NCI-H226 (cell line): ENCODE measurements at places on chromosomes 2 and 18.
A peak's percentile ranks its signal among the peaks of the same experiment; 100 is the strongest.

DNA sequence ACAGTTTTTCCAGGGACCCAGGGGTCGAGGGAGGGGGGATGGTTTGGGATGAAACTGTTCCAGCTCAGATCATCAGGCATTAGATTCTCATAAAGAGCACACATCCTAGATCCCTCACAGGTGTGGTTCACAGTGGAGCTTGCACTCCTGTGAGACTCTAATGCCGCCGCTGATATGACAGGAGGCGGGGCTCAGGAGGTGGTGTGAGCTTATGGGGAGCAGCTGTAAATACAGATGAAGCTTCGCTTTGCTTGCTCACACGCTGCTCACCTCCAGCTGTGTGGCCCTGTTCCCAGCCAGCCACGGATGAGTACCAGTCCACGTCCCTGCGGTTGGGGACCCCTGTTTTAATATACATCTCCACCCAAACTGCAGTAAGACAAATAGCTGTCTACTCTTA lies 204.2 kb downstream of the AGAP1 start:
- DNase-seq = no peak

GRCh38 chr2:45207101-45207500 lies 197.8 kb upstream of the SIX2 start:
- DNase-seq = no peak

DNA sequence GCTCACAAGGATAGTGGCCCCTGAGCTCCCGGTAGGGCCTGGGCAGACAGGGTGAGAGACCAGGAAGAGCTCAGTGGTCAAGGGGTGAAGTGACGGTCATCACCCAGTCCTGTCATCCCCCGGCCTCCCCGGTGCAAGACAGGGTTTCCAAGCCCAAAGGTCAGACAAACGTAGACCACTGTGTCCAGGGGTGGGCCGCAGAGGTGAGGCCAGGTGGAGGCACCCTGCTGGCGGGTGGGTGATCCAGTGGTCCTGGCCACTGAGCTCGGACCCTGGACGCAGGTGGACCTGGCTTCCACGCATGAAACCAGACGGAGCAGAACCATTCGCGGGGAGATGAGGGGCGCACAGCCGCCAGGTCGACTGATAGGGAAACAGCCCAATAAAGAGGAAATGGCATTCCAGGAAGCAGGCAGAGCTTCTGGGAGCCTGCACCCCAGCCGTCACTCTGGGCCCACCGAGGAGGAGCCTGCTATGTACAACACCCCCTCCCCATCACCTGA lies 14.4 kb upstream of the SNED1 start:
- no peak for DNase-seq

DNA sequence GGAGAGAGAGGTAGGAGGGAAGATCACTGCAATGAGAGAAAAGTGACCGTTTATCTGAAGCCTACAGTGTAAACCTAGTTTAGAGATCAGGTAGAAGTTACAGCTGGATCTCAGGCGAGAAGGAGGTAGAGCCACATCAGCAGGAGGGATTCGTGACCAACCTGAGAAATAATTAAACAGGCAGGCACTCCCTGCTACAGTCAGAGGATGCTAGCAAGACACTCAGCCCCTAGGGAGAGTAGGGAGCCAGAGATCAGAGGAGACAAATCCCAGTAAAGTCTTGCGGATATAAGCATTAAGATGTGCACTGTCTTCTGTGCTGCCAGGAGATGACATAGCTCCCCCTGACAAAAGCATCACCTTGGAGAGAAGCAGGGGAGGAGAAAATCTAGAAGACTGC lies 629.1 kb upstream of the SLC39A10 start:
- no peak for DNase-seq

GRCh38 chr2:102119255-102119654 lies 23.3 kb upstream of the IL1R1 start:
- DNase-seq = no peak

DNA sequence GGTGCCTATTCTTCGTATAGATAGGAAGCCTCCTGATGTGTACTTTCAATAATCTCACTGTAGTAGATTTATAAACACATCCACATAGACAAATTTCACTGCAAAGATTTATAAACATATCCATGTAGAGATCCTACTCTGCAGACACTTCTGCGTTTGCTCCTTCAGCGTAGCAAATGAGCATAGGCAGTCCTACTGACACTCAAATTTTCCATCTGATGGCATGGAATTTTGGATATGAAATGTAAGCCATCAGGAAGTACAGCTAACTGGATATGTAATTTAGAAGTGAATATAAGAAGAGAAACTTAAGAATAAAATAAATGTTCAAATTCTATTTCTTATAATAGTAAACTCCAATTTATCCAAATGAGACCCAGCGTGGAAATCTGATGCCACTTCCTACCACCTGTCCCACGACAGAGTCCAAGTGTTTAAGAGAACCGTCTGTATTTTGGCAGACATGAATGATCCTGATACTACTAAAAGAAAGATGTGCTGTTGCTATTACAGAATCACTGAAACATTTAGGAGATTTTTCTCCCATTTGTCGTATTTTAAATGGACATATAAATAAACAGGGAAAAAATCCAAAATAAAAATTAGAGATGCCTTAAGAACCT lies 86.0 kb downstream of the DTNA start:
- no peak for DNase-seq

- peak; percentile 16 for DNase-seq
Observed at GRCh38 chr2:112482309-112483041, 519 bp downstream of the TTL start.

- DNase-seq = no peak
Observed at GRCh38 chr2:66582104-66582986, 147.4 kb downstream of the MEIS1 start.

- no peak for DNase-seq
Observed at GRCh38 chr2:38448692-38449410, 71.8 kb upstream of the ATL2 start.

DNA sequence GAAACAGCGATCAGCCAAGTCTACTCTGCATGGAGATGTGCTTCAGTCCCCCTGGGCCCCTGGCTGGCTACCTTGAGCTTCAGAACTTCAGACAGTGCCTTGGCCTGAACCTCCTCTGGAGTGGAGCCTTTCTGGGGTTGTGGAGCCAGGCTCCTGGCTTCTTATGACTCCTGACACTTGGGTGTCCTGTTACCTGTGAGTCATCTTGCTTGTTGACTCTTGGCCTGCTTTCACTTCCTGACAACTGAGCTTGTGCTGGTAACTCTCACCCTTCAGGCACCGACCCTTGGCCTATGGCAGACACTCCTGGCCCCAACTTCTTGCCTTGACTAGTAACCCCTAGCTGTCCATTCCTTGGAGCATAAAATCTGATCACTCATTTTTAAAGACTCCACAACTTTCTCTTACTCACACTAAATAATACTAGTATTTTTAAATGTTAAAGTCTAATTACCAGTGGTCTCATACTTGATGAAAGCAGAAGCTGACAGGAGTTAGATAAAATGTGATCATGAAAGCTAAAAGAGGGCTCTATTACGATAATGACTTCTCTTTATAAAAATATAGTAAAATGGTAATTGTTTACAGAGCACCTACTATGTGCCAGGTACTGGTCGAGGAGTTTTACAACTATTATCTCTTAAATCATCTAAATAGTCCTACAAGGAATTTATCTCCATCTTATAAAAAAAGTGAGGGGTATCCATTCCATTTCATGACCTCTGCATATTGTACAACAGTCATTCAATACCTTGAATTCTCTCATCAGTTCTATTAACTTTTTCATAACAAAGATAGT lies 46.3 kb upstream of the VIT start:
- DNase-seq = peak; percentile 65

DNA sequence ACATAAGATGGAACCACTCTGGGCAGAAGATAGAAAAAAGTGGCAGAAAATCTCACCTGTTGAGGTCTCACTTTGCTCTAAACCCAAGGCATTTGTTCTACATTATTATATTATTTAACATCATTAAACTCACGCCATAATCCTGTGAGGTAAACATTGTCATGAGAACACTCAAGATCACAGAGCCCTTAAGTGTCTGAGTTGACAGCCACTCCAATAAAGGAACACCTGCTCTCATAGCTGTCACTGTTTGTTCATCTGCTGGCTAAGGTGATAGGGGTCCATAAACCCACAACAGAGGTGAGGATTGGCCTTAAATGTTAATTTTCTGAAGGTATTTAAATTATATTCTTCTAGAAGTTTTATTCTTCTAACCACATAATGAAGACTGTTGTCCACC lies 439.7 kb downstream of the RIT2 start:
- no peak for DNase-seq

DNA sequence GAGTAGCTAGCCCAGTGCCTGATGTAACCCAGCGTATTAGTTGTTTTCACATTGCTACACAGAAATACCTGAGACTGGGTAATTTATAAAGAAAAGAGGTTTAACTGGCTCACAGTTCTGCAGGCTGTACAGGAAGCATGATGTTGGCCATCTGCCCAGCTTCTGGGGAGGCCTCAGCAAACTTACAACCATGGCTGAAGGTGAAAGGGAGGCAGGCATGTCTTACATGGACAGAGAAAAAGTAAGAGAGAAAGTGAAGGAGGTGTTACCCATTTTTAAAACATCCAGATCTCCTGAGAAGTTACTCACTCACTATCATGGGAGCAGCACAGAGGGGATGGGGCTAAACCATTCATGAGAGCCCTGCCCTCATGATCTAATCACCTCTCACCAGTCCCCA lies 6.1 kb upstream of the CYRIA start:
- DNase-seq = peak; percentile 55

DNA sequence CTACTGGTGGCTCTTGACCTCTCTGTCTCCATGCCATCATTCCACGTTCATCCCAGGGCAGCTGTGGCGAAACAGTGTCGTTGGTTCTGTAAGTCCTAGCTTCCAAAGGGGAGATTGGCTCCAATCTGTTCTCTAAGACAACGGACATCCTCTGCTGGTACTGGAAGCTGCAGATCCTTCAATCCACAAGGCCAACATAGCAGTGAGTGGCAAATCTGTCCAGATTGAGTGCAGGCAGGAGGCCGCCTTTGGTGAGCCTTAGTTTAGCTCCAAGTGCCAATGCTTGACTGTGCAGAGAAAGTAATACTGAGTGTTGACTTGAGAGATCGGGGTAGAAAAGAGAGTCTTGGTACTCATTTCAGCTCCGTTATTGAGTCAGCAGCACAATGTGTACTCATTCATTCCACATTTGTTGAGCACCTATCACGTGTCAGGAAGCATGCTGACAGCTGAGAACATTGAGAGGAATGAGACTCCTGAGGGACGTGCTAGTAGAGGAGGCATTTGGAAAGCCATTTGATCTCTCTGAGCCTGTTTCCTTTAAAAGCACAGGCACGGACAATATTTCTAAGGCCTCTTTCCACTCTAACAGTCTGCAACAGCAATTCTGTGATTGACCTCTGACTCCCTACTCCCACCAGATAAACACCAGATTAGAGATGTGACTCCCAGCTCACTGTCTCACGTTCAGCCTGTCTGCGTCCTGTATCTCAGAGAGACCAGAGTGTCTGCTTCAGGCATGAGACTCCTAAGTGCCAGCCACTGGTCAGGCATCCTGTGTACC lies 306.0 kb downstream of the CLIP4 start:
- no peak for DNase-seq

- no peak for DNase-seq
Observed at GRCh38 chr2:60504049-60504448, 49.4 kb downstream of the BCL11A start.

GRCh38 chr2:217870528-217871011 lies 132.2 kb downstream of the TNS1 start:
- no peak for DNase-seq

GRCh38 chr2:31558401-31559295 lies 22.1 kb downstream of the SRD5A2 start:
- DNase-seq = no peak

GRCh38 chr2:57760381-57760801 lies 286.2 kb upstream of the VRK2 start:
- DNase-seq = no peak

GRCh38 chr18:59517446-59518165 lies 158.5 kb upstream of the LMAN1 start:
- DNase-seq = no peak

DNA sequence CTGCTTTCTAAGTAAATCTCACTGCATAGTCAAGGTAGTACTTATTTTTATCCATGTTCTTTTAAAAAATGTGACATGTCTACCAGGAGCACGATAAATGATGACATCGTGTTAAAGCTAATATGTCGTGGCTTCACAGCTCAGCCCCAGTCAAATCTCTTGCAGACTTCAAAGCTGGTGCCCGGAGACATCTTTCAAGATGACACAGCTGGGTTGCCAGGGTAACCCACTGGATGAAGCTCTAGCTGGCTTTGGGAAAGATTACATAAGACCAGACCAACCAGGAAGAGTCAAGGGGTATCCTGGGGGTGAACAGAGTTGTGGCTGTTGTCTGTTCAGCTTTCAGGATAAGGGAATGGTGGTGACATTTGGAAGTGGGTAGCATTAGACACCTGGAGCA lies 67.8 kb downstream of the VSNL1 start:
- no peak for DNase-seq

- no peak for DNase-seq
Observed at GRCh38 chr2:88248280-88248828, 78.2 kb downstream of the THNSL2 start.

DNA sequence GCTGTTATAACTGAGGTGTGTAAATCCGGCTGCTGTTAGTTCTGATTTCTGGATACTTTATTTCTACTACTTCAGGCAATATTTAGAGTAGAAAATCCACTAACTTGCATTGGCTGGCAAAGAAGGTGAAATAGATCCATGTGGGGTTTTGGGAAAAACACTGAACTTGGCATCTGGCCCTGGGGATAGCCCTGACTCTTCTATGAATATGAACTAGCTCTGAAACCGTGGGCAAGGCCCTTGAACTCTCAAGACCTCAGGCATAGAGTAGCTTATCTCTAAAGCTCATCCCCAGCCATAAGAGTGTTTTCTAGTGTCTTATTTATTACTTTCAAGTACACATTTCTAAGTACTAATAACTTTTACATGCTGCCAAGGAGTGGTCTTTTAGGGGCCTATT lies 25.8 kb downstream of the PARD3B start:
- no peak for DNase-seq

- no peak for DNase-seq
Observed at GRCh38 chr2:189020179-189020578, 46.0 kb downstream of the COL3A1 start.

- no peak for DNase-seq
Observed at GRCh38 chr2:145597006-145597405, 1077.1 kb upstream of the ZEB2 start.

- no peak for DNase-seq
Observed at GRCh38 chr18:54240629-54241107, 16.2 kb upstream of the MBD2 start.

- DNase-seq = peak; percentile 62
Observed at GRCh38 chr2:73295751-73296400, 2.5 kb upstream of the EGR4 start.

DNA sequence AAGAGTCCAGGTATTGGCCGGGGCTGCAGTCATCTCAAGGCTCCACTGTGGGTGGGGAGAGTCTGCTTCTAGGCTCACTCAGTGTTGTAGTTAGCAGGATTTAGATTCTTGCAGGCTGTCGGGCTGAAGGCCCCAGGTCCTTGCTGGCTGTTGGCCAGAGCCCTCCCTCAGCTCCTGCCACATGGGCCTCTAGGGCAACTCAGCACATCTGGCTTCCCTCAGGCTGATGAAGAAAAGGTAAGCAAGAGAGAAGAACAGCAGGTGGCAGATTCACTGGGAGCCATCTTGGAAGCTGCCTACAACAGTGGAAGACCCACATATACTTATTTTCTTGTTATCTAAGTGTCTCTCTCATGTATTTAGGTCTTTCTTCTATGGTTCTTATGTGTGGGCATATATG lies 4.3 kb downstream of the MRPS9 start:
- no peak for DNase-seq
